Left lobe of liver (tissue), 2 donors: ENCODE measurements at places on chromosomes 5 and 9. TPM values are rescaled to one million over a fixed set of nuclear protein-coding genes. Genes with fewer than 3 reads are reported as not detected.

ASPN gene
- total RNA-seq: 5.4 TPM

FAM78A gene
- total RNA-seq: 1.2 TPM

PHYHD1 gene
- 70.8 TPM for total RNA-seq

IFNA2 gene
- not detected for total RNA-seq

GRCh38 chr9:105361873-105362272 is 86.0 kb upstream of the FSD1L start:
- no peak for DNase-seq

FIBCD1 gene
- not detected for total RNA-seq

- DNase-seq: no peak
These were observed 63.7 kb upstream of the CXCL14 start for GRCh38 chr5:135642488-135642870.

RPS23 gene
- 518 TPM for total RNA-seq

OR1J2 gene
- total RNA-seq: not detected

GRCh38 chr5:81906086-81906485 is 65.7 kb upstream of the ATG10 start:
- DNase-seq: peak; percentile 77

DNA sequence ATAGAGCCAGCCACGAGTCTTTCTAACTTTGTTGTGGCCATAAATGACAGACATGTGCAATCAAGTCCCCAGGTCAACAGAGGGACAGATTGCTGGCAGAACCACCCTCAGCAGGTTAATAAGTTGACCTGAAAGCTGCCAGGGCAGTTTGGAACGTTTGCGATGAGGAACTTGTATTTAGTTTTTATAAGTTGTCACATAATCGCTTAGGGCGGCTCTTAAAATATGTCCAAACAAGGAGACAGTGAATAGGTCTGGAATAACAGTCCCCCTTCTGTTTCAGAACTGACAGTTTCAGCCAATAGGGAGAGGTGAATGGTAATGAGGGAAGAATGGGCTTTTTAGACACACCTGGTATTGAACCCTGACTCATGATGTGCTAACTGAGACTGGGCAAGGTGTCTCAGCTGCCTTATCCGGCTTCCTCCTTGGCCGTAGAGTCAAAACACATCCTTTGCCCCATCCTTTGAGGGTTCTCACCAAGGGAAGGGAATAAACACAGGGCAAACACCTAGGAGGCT is 33.6 kb upstream of the GABRP start:
- no peak for DNase-seq

DNA sequence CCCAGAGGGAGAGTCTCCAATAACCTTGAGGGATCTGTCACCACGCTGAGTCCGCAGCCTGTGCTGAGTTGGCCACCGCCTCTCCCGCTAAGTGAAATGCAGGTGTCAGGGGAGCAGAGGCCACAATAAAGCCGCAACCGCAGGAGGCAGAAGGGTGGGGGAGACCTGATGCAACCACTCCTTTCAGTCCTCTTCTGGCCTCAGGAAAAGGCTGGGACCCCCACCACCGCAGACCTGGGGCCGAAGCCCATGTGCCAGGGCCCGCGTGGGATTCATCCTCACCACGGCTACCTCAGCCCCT is 576 bp downstream of the MAP1B start:
- DNase-seq: no peak

SLC36A3 gene
- not detected for total RNA-seq

- no peak for DNase-seq
These were observed 270.2 kb downstream of the SLF1 start for GRCh38 chr5:94888674-94889073.

- no peak for DNase-seq
These were observed 381.5 kb upstream of the KLF4 start for GRCh38 chr9:107870927-107871680.

CARD9 gene
- total RNA-seq: 2.1 TPM
